ENCODE measurements at places on chromosomes 4 and X.

GRCh38 chr4:145868637-145869409 lies 69.8 kb downstream of the ZNF827 start:
- no peak for DNase-seq

DNA sequence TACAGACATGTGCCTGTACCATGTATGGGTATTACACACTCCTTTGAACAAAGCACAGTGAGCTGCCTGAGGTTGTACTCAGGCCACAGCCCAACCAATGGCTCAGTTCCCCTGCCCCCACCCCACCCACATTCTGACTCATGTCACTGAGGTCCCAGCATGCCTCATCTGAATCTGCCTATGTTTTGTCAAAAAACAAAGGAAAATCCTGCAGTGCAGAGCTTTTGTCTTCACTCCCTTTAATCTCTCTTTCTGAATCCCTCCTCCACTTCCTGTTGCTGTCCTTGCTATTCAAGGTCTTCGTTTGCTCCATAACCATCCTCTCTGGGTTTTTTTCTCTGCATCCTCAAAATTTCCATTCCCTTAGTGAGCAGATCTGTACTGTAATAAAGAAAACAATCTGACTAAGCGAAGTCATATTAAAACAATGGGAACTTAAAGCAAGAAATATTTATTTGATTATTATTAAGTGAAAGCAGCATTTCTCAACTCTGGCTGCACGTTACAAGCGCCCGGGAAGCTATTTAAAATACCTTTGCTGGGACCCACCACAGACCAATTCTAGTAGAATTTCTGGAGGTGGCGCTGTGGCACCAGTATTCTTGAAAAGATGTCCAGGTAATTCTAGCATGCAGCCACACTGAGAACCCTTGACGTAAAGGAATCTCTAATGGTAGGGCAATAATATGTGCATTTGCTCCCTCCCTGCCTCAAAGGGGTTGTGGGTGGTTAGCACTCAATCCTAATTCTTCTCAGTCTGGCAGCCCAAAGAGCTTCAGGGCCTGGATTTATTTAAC lies 8.7 kb downstream of the GUCY2F start:
- DNase-seq, result peak; percentile 10

DNA sequence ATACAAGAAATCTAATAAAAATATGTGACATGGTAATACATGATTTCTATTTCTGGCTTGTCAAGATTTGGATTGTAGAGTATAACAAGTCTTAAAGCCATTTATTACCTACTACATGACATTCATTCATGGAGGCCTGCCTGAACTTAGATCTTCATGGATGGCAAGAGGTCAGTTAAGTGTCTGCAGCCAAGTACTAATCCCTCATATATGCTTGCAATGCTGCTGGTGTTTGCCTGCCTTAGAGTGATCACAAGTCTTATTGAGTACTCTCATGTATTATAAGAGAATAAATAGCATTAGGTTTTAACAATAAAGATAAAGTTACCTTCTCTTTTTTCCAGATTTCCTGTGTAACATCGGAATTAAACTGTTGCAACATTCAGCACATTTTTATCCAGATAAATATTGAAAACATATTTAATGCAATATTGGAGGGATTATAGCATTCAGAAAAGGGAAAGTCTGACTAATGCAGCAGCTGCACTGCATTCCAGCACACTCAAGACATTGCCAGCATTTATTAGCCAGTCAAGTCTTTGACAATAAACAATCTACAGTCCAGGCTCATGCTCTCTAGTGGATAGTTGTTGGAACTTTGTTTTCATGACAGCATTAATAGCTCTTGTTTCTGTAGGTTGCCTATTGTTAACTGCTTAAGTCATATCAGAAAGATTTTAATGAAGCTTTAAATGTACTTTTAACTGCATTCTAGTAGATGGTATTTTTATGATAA lies 737.1 kb downstream of the FAT4 start:
- no peak for DNase-seq

GRCh38 chrX:66863721-66864120 lies 224.8 kb upstream of the EDA2R start:
- no peak for DNase-seq

- no peak for DNase-seq
Measured at GRCh38 chrX:138411048-138411447, 300.5 kb downstream of the FGF13 start.

GRCh38 chr4:175418516-175418915 lies 393.5 kb downstream of the GPM6A start:
- no peak for DNase-seq

DNA sequence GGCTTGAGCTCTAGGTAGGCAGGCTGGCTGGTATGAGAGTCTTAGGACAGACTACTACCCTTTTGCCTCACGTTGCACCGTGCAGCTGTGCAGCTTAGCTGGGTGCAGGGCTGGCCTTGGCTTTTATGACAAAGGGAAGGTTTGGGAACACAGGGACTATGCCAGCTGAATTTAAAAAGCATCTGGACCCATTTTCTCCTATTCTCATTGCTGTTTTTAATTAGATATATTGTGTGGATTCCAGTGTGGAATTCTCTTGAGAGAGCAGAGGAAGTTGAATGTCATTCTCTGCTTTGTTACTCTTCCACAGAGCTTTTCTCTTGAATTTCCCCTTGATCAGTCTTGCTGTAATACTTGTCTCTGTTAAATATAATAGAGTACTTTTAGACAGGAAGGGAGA lies 192.7 kb downstream of the ZNF330 start:
- DNase-seq, result no peak

- DNase-seq, result no peak
Measured at GRCh38 chr4:65918212-65918611, 247.9 kb upstream of the EPHA5 start.

- DNase-seq, result no peak
Measured at GRCh38 chrX:40816906-40817305, 81.6 kb upstream of the MED14 start.

DNA sequence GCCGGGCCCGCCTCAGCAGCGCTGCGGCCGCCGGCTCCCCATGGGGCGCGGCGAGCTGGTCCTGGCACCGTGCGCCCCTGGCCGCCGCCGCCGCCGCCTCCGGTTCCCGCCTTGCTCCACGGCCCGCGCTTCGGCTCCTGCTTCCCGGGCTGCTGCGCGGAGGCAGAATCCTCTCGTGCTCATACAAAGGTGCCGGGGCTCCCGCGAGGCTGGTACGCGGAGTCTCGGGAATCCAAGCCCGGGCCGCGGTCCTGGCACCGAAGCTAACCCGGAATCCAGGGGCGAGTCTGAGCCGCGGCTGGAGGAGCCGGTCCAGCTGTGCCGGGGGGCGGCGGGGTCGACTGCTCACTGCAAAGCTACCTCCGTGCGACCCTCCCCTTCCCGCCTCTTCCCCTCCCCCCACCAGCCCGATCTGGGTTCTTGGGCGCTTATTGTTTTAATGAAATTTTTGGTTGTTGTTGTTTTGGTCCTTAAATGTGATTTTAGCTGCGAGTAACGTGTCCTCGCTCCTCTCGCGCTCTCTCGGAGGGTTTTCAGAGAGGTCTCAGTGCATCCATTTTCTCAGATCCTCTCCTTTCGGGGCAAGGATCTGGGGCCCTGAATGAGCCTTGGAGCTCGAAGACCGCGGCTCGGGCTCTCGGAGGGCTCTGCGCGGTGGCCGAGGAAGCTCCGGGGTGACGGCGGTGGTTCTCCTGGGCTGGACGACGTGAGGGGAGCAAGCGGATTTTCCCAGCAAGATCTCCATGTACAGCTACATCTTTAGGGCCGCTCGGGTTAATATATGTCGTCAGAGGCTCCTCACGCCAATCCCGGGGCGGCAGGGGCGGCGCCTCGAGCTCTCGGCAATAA lies at the start of gene HAND2:
TSS of gene HAND2 (minus strand) at position 753 of the 849 bp plus-strand sequence. CDS start 940 bp downstream, outside the sequence.
- peak; percentile 96 for DNase-seq

- DNase-seq, result peak; percentile 45
Measured at GRCh38 chrX:18931972-18932371, 51.9 kb downstream of the PHKA2 start.

GRCh38 chrX:107935664-107936433 lies 46.3 kb downstream of the TEX13B start:
- DNase-seq, result no peak

- peak; percentile 75 for DNase-seq
Measured at GRCh38 chr4:180665994-180666824, 1577.0 kb upstream of the TENM3 start.

DNA sequence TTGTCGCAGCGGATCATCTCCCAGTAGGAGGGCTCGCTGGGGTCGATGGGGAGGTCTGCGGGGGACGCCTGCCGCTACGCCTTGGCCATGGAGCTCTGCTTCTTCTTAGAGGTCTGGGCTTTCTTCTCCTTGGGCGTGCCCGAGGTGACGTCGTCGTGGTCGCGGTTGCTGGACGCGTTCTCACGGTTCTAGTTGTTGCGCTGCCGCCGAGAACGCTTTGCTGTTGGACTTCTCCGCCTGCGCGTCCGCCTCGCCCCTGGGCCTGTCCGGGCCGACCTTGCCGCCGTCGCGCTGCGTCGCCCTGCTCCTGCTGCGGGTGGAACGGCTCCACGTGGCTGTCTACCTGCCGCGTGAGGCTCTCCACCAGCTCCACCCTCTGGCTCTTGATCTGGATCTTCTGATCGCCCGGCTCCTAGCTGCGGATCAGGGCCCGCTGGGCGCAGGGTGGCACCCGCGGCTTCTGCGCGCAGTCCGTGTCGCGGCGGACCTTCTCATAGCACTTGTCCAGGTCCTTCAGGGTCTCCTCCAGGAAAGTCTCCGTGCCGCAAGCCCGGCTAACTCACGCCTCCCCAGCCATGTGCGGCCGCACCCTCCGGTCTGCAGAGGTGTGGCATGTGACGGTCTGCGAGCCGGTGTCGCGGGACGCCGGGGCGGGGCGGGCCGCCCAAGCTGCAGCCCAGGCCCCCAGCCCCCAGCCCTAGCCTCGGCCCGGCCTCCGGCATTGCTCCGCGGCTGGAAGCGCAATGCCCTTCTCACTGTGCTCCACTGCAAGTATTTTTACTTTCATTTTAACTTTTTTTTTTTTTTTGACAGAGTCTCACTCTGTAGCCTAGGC lies 40.5 kb upstream of the OGT start:
- peak; percentile 4 for DNase-seq

GRCh38 chr4:124483048-124483906 lies 229.3 kb downstream of the ANKRD50 start:
- peak; percentile 70 for DNase-seq
